Head of caudate nucleus (tissue), 42 donors: ENCODE measurements at places on chromosomes 2 and 18.
A peak's percentile ranks its signal among the peaks of the same experiment; 100 is the strongest.

- DNase-seq, result no peak
Observed at GRCh38 chr2:218009231-218009630, 6.4 kb upstream of the TNS1 start.

DNA sequence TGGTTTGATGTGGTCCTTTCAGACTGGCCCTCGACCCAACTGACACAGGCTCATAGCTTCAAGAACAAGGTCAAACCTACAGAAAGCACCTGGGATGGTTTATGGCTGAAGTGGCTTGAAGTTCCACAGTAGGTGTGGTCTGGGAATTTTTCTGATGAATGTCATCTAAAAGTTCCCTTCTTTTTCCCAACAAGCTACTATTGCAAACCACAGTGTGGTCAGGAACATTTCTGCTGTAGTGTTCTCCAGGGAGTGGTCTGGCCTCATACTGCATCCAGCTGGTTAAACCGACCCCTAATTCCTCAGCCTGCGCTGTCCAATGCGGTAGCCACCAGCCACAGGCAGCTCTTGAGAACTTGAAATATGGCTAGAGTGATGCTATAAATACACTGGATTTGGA lies 92.7 kb downstream of the FAM124B start:
- no peak for DNase-seq

DNA sequence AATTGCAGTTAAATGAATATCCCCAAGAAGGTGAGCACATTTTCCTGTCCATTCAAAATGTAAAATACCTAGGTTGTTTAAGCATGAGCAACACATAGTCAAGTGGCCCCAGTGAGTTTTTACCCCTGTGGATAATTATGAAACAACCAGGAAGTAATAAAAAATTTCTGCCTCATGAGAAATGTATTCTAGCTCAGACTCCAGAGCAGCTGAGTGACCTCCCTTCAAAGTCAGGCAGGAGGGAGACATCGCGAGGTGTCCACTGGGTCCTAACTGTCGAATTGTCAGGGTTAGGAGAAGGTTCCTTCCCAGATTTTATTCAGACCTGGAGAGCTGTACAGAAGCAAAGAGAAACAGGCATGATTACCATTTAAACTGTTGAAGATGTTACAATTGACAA lies 416.6 kb upstream of the SMIM21 start:
- no peak for DNase-seq

- DNase-seq, result no peak
Observed at GRCh38 chr2:62732262-62732777, 26.8 kb downstream of the EHBP1 start.

GRCh38 chr2:88896971-88897370 lies 205.5 kb downstream of the RPIA start:
- no peak for DNase-seq

- peak; percentile 57 for DNase-seq
Observed at GRCh38 chr2:235027558-235028214, 75.9 kb downstream of the SH3BP4 start.

DNA sequence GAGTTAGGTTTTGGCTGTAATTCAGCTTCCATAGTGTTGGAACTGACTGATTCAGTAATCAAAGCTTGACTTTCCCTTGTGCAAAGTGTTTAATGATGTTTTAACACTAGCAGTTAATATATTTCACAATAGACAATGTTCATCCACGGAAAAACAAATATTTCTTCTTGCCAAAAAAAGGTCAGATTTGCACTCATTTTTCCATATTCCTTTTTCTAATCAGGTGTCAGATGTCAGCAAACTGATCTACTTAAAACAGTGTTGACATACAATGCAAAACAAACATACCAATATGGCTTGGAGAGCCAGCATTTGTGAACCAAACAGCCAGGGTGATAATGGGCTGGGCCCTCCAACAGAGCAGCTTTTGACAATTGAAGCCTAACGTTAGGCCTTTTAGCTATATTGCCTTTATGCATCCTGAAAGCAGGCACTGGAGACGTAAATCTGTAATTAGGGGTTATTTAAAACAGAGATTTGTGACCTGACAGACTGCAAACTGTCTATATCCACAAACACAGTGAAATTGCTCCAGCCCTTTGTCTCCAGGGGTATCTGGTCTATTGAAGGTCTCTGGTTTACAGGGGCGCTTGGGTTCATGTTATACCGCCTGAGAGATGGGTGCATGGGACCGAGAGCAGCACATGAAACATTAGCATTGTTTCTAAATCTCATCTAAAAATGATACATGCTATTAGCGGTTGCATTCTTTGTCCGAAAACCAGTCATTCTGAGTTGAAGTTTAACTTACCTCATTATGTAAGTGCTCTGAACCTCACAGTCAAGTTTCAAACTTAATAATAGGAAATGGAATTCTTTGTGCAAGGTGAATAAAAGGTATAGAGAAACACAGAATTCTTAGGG lies 7.1 kb upstream of the CDCA7 start:
- no peak for DNase-seq

GRCh38 chr2:15693926-15694588 lies 102.4 kb downstream of the DDX1 start:
- no peak for DNase-seq

GRCh38 chr18:48098007-48098406 lies 167.5 kb upstream of the SMAD2 start:
- DNase-seq, result no peak

DNA sequence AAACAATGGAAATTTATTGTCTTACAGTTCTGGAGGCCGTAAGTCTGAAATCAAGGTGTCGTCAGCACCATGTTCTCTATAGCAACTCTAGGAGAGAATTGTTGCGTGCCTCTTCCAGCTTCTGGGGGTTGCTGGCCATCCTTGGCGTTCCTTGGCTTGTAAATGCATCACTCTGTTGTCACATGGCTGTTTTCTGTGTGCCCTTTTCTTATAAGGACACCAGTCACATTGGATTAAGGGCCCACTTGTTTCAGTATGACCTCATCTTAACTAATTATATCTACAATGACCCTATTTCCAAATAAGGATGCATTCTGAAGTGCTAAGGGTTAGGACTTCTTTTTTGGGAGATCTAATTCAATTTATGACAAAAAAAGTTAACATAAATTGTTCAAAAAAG lies 1.4 kb upstream of the PLEK start:
- DNase-seq, result no peak

GRCh38 chr2:102194609-102195268 lies 7.9 kb downstream of the IL1RL2 start:
- DNase-seq, result no peak

DNA sequence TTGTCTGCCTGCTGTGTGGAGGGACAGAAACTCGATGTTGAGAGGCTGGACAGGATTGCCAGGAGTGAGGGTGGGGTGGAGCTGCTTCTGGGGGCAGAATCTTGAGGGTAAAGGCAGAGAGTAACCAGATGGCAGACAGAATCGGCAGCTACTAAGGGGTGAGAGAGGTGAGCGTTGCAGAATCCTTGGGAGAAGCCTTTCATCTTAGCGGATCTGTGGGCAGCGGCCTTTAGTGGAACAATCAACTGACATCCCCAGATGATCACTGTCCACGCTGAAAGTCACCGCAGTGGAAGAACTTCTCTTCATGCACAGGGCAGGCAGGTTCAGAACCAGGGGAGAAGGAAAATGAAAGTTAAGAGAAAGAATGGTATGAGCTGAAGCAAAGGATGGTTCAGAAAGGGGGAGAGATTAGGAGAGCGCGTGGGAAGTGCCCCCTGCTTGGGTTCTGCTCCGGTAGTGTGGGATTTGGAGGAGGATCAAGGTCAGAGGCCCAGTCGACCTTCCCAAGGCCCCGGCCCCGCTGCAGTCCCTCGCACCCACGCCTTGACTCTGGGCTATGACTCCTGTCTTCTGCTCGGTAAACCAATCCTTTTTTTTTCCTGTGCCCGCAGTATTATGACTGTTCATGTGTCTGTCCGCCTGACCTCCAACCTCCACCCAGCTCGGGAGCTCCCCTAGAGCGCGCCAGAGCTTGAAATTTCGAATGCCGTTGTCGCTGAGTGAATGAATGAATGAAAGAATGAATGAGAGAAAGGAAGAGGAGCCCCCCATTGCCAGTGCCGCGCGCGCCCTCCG lies 584 bp downstream of the BOLA3 start:
- DNase-seq, result peak; percentile 43

- no peak for DNase-seq
Observed at GRCh38 chr2:64562148-64562784, 38.1 kb downstream of the AFTPH start.

DNA sequence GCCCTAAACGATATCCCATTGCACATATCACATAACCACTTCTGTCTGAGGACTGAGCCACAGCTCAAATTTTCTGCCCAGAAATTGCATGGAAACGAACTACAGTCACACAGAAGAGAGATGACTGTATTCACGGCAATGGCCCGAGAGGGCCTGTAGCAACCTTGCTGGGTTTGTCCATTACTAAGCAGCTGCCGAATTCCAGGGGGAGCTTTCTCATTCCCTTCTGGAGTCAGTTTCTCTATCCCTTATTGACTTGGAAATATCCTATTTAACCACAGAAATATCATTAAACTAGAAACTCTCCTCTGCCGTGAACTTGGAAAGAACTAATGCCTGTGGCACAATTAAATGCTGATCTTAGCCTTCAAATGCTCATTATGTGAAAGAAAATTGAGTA lies 183.9 kb downstream of the DNER start:
- no peak for DNase-seq

DNA sequence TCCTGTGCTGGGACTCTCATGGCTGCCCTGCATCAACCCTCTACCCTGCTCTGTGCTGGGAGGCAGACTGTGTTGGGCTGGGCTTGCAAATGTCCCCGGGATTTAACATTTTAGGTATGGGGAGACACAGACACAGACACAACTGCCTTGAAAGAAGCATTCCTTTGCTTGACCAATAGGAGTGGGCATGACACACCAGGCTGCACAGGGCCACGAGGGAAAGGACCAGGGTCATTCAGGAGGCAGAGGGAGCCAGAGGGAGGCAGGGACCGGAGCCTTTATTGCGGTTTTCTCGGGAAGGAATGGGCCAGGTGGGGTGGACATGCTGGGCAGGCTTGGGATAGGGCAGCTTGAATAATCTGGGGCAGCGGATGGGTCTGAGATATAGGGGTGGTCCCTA lies 238.7 kb upstream of the COPS8 start:
- DNase-seq, result no peak

DNA sequence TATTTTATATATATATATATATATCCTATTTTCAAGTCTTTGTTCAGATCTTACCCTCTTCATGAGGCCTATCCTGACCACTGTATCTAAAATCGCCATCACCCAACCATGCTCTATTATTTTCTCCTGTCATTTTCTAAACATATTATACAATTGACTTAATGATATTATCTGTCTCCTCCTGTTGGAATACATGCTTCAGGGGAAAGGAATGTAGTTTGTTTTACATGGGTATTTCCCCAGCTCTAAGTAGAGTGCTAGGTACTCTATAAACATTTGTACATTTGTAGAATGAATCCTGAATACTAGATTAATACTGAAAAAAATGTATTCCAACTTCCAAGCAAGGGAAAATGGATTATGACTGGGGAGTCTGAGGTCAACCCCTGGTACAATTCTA lies 26.2 kb downstream of the TTC21B start:
- no peak for DNase-seq

GRCh38 chr2:41707790-41708451 lies 339.9 kb upstream of the PKDCC start:
- DNase-seq, result no peak

DNA sequence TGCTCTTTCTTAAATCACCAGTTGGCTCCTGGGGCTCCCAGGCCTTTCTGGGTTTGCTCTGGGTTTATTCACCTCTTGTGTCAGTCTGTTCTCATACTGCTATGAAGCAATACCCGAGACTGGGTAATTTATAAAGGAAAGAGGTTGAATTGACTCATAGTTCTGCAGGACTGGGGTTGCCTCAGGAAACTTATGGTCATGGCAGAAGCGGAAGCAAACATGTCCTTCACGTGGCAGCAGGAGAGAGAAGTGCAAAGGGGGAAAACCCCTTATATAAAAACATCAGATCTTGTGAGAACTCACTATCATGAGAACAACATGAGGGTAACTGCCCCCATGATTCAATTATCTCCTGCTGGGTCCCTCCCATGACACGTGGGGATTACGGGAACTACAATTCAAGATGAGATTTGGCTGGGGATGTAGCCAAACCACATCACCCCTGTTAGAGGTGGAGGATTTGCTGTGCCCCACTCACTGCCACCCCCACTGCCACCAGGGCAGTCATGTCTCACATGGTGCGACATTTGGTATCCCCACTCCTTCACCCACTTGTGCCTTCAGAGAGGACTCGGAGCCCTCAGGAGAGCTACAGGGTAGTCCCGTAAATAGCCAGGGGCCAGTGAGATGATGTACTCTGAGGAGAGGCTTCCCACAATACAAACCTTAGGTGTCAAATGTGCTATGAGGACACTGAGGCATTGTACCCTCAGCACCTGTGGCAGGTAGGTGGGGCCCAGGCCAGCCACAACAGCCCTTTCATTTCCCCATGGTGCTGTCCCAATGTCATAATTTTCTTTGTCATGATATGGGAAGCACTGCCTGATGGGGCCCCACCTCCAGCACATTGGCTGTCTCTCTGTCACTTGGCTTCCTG lies 35.7 kb downstream of the CDC42EP3 start:
- peak; percentile 42 for DNase-seq

DNA sequence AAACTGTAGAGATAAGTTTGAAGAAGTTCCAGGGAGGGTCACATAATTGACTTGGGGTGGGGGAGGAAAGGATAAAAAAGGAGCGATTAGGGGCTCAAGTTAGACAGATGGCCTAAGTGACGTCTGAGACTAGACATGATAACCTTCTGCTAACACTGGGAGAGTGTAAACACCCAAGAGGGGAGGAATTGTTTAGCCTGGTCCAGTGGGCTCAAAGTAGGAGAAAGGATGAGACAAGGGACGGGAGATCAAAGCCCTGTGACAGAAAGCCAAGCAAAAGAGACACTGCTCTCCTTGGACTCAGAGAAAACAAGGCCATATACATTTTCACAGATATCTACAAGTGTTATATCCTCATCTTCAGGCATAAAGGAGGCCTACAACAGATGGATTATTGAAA lies 45.5 kb upstream of the IHH start:
- no peak for DNase-seq

DNA sequence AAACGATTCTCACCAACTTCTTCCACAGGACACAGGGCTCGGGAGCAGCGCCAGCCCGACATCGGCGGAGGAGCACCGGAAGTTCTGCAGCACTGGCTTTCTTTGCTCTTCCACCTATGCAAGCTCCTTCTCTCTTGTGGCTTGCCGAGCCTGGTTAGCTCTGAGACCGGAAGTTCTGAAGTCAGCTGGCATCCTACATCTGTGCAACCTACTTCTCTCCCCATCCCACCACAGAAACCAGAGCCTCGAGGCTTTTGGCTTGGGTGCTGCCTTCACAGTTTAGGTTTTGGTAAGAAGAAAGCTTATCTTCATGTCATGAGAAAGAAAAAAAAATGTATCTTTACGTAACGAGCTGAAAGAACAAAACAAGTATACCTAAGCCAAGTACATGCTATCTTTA lies 111.7 kb downstream of the ANKRD44 start:
- DNase-seq, result peak; percentile 52

DNA sequence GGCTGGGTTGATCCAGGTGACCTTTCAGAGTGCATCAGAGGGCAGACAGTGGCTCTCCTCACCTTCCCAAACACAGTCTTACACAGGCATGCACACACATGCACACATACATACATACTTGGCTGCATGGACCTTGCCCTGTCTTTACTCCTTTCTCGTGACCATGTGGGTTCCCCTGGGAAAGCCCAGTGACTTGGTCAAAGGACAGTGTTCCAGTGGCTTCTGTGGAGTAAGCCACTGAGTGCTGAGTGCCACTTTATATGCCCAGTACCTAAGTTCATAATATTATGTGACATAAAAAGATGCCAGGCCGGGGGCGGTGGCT lies 249.4 kb downstream of the MYCN start:
- no peak for DNase-seq
